Stimulated activated CD8-positive, alpha-beta memory T cell treated with anti-CD3 and anti-CD28 coated beads, Interleukin-2, amount 100 ng/mL, for 1 hour (primary cell): ENCODE measurements at places on chromosomes 4 and X.

GRCh38 chrX:55006827-55007621 lies 6.9 kb downstream of the APEX2 start:
- DNase-seq = no peak

DNA sequence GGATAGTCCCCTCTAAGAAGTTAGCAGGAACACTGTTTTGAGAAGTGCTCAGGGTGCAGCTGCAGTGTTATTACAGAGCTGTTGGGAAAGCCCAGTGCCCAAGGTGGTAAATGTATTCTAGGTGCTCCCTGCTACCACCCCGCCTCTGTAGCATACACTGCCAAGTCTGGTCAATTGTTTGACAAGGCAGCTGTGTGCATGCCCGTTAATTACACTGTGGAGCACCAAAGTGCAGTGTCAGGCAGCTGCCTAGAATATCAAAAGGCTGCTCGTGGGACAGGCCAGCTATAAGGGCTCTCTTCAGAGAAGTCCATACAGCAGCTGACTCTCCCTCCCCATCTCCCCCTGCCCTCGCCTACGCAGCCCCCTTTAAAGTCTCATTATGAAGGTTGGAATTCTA lies 99.9 kb upstream of the KLHL13 start:
- no peak for DNase-seq

GRCh38 chr4:80465238-80465637 lies 129.7 kb downstream of the CFAP299 start:
- no peak for DNase-seq

DNA sequence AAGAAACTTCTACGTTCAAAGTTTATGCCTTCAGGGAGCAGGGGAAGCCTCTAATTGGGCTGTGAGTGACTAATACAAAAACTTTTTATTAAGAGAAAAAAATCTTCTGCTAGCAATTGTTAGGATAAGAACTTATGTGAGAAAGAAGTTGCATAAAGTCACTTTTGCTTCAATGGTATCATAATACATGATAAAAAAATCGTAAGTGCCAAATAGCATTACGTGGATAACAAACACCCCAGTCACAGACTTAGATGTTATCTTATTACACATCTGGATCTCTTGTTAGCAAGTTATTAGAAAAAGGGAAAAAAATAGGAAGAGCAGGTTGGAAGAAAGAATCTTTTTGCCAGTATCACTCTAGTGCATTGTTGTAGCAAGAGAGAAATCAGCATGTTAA lies 4.2 kb upstream of the NDST4 start:
- DNase-seq = no peak

GRCh38 chrX:130330706-130331105 lies 9.0 kb upstream of the SLC25A14 start:
- no peak for DNase-seq

DNA sequence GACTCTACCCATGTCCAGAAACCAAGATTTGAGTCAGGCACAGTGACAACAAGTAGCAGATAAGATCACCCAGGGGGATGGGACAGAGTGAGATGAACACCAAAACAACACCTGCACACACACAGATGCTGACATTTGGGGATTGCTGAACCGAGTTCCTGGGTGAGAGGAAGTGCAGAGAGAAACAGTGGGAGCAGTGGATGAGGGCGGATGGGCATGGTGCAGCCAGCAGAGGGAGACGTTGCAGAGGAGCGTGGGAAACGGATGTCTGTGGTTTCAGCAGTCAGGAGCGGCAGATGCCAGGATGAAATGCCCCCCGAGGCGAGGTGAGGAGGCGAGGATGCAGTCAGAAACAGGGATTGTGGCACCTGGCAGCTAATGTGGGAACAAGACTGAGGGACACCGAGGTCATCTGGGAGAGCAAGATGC lies 78.6 kb upstream of the STS start:
- no peak for DNase-seq

- no peak for DNase-seq
Observed at GRCh38 chr4:138055890-138056289, 186.3 kb downstream of the SLC7A11 start.

GRCh38 chr4:134388351-134388750 lies 186.8 kb upstream of the PABPC4L start:
- no peak for DNase-seq

DNA sequence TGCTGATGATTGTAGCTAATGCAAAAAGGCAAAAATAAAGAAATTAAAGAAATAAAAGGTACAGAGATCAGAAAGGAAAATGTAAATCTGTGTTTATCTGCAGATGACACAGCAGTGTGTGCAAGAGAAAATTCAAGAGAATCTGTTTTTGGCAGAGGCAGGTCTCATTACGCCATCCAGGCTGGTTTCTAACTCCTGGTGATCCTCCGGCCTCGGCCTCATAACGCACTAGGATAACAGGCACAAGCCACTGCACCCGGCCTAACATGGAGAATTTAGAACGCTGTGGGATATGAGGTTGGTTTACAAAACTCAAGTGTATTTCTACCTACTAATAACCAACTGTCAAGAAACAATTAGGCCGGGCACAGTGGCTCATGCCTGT lies 29.4 kb downstream of the CTBP1 start:
- DNase-seq = no peak
